Testis (tissue), 5 donors: ENCODE measurements at places on chromosomes 2 and 18. TPM values are rescaled to one million over a fixed set of nuclear protein-coding genes. Genes with fewer than 3 reads are reported as not detected.

- DNase-seq: no peak
Measured at GRCh38 chr2:162457490-162457889, 113.6 kb downstream of the GCA start.

- no peak for DNase-seq
Measured at GRCh38 chr2:32788114-32788513, 158.6 kb upstream of the LTBP1 start.

DNA sequence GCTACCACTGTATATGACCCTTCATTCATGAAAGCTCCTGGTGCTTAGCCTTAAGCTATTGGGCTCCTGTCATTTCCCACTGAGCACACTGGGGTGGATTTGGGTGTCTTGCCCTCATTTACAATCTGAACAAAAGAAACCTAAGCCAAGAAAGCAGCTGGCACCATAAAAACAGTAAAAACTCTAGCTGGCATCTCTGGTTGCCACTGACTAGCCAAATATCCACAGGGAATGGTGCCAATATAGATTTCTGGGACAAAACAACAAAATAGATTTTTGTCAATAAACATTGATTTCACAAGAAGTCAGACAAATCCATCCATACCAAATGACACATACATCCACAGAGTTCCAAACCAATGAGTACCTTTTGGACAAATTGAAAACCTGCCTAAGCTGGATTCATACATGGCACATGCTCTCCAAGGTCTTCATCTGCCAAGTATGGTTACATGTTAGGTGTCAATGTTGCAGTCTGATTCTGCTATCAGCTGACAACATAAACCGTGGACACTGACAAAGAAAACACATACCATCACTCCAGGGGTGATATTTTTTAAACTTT lies 1081.5 kb upstream of the ZEB2 start:
- no peak for DNase-seq

GRCh38 chr2:83565626-83566025 lies 893.5 kb downstream of the SUCLG1 start:
- DNase-seq: no peak

GRCh38 chr2:9052821-9053533 lies 49.5 kb upstream of the MBOAT2 start:
- no peak for DNase-seq

GRCh38 chr2:216540920-216541319 lies 42.3 kb downstream of the RPL37A start:
- DNase-seq: no peak

DNA sequence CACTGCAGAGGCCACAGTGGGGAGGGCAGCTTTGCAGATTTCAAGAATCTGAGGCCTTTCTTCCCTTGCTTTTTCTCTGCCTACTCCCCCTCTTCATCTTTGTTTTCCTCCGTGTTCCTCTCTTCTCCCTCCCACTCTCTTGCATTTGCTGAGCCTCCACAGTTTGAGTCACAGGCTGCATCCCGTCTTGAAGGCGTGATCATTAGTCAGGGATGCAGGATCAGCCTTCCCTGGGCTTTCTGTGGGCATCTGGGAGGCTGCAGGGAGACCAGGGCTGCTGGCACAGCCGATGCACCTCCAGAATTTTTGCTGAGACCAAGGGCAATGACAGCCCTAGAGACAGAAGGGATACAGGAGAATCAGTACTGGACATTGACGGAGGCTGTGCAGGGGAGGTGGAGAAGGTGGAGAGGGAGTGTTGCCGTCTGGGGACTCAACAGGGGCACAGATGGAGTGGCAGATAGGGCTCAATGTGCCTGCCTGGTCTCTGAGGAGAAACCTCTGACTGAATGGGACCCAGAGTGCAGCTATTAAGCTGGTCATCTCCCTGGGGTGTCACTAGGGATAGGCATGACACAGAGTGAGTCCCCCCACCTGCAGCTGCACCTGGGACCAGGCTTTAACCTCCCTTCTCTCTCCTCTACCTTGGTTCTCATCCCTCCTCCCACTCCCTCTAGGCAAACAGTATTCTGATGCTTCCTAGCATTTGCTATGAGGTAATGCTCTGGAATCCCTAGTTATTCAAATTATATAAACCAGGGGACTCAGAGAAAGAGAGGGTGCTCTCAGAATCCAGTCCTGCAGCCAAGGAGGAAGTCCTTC lies 29.0 kb upstream of the DNAJC27 start:
- DNase-seq: no peak

DNA sequence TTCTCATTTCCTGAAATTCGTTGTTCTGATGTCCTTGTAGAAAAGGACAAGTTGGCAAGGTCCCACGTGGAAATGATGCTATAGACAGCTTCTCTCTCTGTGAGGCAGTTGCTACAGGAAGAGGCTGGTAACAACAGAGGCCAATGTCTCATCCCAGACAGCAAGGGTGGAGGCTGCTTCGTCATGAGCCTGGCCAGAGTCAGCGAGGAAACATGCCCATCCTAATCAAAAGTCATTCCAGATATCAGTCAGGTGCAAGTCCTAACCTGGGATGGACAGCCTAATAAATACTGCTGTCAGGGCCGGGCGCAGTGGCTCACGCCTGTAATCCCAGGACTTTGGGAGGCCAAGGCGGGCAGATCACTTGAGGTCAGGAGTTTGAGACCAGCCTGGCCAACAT lies 6.4 kb upstream of the SMAD7 start:
- DNase-seq: no peak

GRCh38 chr2:200943527-200944105 lies 19.8 kb downstream of the ORC2 start:
- DNase-seq: no peak

DNA sequence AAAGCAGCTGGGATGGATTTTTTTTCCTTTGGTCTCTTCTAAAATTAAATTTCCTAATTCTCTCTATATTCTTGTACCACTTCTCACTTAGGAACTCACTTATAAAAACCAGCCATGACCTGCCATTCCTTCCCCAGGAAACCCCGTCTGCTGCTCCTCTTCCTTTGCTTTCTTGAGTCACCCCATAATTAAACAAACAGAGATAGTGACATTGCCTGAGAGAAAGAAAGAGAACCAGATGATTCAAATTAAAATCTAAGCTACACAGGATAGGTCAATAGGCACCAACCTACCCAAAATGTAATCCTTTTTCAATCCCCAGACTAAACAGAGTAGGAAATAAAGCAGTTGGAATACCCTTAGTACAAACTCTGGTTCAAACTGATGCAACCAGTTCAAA lies 9.7 kb downstream of the STK39 start:
- DNase-seq: no peak

DNA sequence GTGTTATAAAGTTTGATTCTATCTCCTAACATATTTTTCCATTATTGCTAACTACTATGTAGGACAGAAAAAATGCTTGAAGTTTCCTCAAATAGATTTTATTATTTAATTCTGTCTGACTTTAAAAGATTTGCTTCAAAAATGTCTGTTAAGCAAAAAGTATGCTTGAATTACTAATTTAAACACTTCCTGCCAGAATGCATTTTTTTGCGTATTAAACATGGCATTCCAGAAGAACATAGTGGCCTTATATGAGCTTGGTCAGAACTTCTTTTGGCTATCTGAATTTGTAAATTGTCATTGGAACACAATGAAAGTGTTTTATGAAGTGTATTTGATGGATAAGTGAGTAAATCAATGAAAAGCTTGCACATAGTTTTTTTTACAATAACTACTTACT lies 37.8 kb downstream of the MBD5 start:
- DNase-seq: no peak

GRCh38 chr2:219627103-219628100 lies at the start of gene SLC4A3:
SLC4A3 (plus strand) TSS chr2:219627630; CDS start chr2:219627993, 363 bp downstream.
- no peak for DNase-seq

EVA1A gene
- polyA plus RNA-seq: 5.2 TPM

GALNT3 gene
- 45.0 TPM for polyA plus RNA-seq

LIPG gene
- 35.2 TPM for polyA plus RNA-seq

SPP2 gene
- not detected for polyA plus RNA-seq

C2orf66 gene
- 0.87 TPM for polyA plus RNA-seq

REG1B gene
- not detected for polyA plus RNA-seq

CMPK2 gene
- 11.1 TPM for polyA plus RNA-seq

LOXL3 gene
- 10.5 TPM for polyA plus RNA-seq
